ENCODE measurements at places on chromosomes 12 and 14. TPM values are rescaled to one million over a fixed set of nuclear protein-coding genes. Genes with fewer than 3 reads are reported as not detected.

The RPS6KL1 gene
- 47.0 TPM for total RNA-seq

The CDH24 gene
- total RNA-seq, result 22.5 TPM

The RERG gene
- total RNA-seq, result 3.1 TPM

The ADAM21 gene
- not detected for total RNA-seq

The RNASE2 gene
- total RNA-seq, result not detected

The KERA gene
- 0.31 TPM for total RNA-seq

The SRRM4 gene
- 19.7 TPM for total RNA-seq

The TAS2R8 gene
- total RNA-seq, result 2.5 TPM

The IL22 gene
- not detected for total RNA-seq

The NIN gene
- total RNA-seq, result 147 TPM

The ASIC1 gene
- 37.6 TPM for total RNA-seq

The CCDC177 gene
- 8.8 TPM for total RNA-seq

The HPD gene
- total RNA-seq, result not detected

The GPR137C gene
- total RNA-seq, result 33.2 TPM

The ESPL1 gene
- total RNA-seq, result 2.8 TPM

The GUCY2C gene
- not detected for total RNA-seq

The SERPINA12 gene
- total RNA-seq, result not detected

The TECPR2 gene
- total RNA-seq, result 24.4 TPM

The TMEM121 gene
- total RNA-seq, result 22.2 TPM

The DTX1 gene
- 37.2 TPM for total RNA-seq

The DPF3 gene
- total RNA-seq, result 13.1 TPM

The SIX6 gene
- total RNA-seq, result not detected

The PRH2 gene
- 2.8 TPM for total RNA-seq

The CLEC2D gene
- 17.8 TPM for total RNA-seq

The KRT6B gene
- not detected for total RNA-seq

The TMEM63C gene
- total RNA-seq, result 21.6 TPM

The GALNT9 gene
- 7.2 TPM for total RNA-seq

The ART4 gene
- total RNA-seq, result not detected

All from parietal lobe (tissue), 2 donors.